IMR-90 (cell line): ENCODE measurements at places on chromosomes 7 and 10. TPM values are rescaled to one million over a fixed set of nuclear protein-coding genes. Genes with fewer than 3 reads are reported as not detected.

The CUL1 gene
- total RNA-seq: 46.2 and 61.4 TPM in 2 replicates

The WEE2 gene
- not detected in 2 replicates for total RNA-seq

The SCIN gene
- total RNA-seq: under 0.01 TPM in 1 of 2 replicates, not detected in the other

The FAM25A gene
- not detected in 2 replicates for total RNA-seq
